ENCODE measurements at places on chromosomes 12 and 14.

DNA sequence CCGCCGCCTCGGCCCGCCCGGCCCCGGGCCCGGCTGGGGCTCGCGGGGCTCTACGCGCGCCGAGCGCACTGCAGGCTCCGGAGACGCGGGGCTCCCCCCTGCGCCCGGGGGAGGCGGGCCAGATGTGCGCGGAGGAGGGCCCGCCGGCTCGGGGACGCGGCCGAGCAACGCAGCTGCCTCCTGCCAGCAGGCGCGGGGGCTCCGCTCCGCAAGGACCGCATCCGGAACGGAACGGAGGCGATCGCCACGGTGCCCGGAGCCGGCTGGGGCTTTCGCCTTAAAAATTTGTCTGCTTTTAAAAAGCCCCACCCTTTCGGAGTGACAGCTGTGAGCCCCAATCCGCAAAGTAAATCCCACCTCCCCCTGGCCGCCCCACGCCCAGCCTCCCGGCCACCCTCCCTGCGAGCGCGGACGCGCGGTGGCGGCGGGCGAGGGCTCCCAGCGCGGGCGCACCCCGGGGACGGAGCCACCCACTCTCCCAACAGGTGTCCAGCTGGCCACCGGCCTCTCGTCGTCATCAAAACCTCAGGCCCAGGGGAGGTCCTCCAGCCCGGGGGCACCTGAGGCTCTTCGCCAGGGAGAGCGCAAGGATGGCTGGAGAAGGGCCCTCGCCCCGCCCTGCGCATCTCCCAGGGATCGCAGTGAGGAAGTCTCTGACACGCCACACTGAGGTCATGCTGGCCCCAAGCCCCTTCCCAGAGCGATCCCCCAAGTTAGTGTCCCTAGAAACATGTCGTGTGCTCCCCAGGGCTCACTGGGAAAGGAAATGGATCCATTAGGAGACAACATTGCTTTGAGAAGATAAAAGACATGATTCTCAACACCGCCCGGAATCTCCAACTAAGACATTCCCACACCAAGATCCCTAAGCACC, at the start of gene TMEM132D:
Gene TMEM132D, minus strand, starts transcription at position 70 of the 874 bp plus-strand sequence.
- DNase-seq, result no peak

- no peak for DNase-seq
Observed at GRCh38 chr14:75738192-75738591, 77.1 kb downstream of the TTLL5 start.

DNA sequence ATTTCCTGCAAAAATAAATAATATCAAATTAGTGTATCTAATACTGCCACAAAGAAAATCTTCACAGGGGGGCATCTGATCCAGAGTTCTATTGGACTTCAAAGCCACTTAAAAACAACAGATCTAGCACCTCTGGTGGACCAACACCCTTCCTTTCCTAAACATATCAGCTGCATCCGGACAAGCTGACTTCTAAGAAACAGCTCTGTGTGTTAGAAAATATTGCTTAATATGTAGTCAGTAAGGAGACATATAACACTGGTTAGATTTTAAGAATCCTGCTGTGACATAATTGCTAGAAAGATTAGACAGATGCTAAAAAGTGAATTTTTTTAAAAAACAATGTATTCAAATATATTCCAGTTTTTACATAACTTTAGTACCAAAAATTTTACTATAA, 61.1 kb upstream of the PTPRB start:
- no peak for DNase-seq

GRCh38 chr14:50615552-50615951, 52.6 kb downstream of the SAV1 start:
- peak; percentile 34 for DNase-seq

- no peak for DNase-seq
Observed at GRCh38 chr12:57614178-57614947, 3.1 kb downstream of the ARHGEF25 start.

DNA sequence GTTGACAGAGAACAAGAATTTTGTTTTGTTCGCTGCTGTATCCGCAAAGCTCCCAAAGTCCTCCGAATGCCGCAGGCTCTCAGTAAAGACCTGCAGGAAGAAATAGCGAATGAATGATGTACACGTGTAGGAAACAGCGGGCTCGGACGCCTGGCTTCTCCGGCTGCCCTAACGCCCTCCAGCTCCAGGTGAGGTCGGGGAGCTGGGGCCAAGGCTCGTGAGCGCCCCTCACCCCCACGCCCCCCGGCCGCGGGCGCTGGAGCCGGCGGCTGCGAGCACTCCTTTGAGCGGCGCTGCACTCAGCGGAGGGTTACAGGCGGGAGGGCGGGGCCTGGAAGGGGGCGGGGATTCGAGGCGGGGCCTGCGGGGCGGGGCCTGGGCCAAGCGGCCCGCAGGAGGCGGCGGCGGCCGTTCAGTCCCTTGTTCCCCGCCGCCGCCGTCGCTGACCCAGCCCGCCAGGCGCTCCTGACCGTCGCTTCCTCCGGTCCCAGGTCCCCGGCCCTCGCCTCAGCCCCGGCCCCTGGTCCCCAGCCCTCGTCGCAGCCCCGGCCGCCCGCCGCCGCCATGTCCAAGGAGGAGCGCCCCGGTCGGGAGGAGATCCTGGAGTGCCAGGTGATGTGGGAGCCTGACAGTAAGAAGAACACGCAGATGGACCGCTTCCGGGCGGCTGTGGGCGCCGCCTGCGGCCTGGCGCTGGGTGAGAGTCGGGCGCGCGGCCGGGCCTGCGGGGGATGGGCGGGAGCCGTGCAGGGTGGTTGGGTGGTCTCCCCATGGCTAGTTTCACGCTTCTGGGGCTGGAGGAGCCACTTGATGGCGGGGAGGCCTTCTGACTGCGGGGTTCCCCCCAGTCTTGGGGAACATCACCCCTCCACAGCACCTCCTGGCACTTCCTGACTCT, at the start of gene AACS:
Gene AACS, plus strand, starts transcription at position 415 of the 898 bp plus-strand sequence. Its CDS starts 150 bp downstream, at position 565.
- peak; percentile 74 for DNase-seq

DNA sequence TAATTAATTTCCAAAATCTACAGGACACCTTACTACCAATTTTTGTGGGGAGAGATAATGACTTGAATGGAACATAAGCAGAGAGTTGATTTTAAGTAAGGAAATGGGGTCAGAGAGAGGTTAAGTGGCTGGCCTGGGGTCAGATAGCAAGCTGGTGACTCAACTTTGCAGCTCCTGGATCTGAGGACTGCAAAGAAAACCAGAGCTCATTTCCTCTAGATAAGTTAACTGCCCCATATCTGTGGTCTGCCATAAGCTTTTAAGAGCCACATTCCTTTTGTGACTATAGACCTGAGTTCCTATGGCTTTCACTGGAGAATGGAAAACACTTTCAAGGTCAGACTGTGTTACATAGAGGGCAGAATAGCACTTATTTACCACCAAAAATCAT, 201.2 kb upstream of the PRICKLE1 start:
- no peak for DNase-seq

- DNase-seq, result no peak
Observed at GRCh38 chr14:66359500-66359899, 126.7 kb upstream of the CCDC196 start.

GRCh38 chr14:38175658-38176057, 32.0 kb upstream of the SSTR1 start:
- no peak for DNase-seq

DNA sequence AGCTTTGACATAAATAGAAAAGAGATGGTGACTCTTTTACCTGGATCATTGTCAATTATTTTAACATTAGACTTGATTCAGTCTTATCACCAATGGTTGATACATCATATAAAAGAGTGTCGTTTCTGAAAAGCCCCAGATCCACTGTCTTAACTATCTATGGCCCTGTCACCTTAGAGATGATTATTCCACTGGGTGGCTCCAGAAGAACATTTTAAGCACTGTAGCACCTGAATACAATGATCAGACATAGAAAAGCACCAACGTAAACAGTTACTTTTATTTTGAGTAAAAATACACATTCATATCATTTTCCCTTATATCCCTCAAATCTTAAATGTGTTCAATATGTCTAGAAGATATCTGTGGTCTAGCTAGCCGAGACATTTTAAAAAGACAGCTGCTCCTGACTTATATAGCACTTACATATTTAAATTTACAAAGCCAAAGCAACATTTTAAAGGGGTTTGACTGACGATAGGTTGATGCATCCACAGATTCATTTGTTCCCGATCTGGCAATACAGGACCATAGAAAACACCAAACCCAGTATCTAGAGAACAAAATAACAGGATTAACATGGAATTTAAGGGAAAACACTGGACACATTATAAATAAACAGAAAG, 32.9 kb downstream of the TSPAN8 start:
- no peak for DNase-seq

- DNase-seq, result no peak
Observed at GRCh38 chr12:24838531-24838950, 110.4 kb downstream of the BCAT1 start.

DNA sequence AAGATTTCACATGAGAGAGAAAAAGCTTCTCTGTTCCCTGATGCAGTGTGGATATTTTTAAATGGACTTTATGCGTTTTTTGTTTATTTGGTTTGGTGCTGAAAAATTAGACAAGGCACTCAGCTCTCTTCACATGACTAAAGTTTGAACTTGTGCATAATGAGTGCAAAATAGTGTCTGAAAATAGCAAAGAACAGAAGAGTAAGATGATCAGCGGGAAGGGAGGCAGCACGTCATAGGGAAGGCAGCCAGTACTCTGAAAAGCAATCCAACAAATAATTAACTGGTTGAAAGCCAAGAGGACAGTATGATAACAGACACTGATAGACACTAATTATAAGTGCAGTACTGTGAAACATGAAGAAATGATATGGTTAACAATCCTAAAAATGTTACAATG, 46.6 kb upstream of the CDKN3 start:
- no peak for DNase-seq

DNA sequence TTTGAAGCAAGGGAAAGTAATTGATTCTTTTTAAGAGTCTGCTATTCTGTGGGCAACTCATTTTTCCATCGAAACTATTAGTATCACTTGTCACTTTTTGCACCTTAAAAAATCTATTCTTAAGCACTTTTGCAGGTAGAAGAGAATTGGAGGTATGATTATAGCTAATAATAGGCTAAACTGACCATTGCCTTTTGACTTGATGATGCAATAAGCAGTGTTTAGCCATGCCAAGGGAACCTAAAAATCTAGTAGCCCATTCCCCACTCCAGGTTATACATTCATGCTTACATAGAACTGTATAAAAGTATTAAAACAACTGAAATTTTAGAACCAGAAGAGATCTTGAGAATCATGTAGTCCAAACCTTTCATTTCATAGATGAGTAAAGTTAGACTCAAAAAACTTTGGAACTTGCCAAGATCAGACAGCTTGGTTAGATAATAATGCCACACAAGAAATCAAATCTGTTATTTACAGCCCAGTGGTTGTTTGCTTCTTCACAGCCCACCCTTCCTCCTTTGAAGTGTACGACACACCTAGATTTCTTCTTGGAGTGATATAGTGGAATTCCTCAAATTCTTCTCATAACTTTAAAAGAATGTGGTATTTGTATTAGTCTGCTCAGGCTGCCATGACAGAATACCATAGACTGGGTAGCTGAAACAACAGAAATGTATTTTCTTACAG, 21.7 kb upstream of the GARIN2 start:
- no peak for DNase-seq

GRCh38 chr14:96162265-96162664, 42.4 kb upstream of the BDKRB2 start:
- DNase-seq, result no peak

- no peak for DNase-seq
Observed at GRCh38 chr14:36522347-36522971, 2.4 kb upstream of the NKX2-1 start.

DNA sequence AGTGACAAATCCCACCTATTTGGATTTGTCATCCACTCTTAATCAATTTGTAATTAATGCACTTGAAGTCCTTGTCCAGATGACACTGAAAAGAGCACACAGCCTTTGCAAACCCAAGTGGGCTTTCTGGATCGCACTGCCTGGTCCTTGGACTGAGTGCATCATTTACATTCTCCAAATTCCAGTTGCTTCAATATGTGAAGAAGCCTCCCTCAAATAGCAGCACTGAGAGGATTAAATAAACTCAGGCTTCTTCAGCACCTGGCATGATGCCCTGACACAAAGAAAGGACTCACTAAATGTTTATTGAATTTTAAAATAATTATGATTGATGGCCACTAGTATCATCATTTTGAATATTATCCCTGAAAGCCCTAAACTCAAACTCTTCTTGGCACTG, 496.5 kb downstream of the VRK1 start:
- DNase-seq, result no peak

DNA sequence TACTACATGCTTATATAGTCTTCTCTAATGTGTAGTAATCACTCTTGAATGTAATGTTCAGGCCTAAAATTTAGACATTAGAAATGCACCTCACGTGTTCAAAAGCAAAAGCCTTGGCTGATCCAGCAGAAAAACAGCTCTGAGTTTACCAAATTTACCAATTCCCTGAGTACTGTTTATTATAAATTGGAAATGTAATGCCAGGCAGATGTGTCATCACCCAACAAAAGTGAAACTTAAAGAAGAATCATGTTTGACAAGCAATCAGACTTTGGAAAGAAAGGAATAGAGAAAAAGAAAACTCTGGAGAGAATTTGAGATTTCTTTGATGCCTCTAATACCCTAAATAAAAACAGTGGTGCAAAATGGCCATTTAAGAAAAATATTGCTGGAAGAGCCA, 26.5 kb upstream of the STRAP start:
- DNase-seq, result no peak

GRCh38 chr12:122245553-122245952, 19.7 kb upstream of the DIABLO start:
- DNase-seq, result no peak

GRCh38 chr14:59154373-59154772, 34.1 kb upstream of the DAAM1 start:
- DNase-seq, result no peak

DNA sequence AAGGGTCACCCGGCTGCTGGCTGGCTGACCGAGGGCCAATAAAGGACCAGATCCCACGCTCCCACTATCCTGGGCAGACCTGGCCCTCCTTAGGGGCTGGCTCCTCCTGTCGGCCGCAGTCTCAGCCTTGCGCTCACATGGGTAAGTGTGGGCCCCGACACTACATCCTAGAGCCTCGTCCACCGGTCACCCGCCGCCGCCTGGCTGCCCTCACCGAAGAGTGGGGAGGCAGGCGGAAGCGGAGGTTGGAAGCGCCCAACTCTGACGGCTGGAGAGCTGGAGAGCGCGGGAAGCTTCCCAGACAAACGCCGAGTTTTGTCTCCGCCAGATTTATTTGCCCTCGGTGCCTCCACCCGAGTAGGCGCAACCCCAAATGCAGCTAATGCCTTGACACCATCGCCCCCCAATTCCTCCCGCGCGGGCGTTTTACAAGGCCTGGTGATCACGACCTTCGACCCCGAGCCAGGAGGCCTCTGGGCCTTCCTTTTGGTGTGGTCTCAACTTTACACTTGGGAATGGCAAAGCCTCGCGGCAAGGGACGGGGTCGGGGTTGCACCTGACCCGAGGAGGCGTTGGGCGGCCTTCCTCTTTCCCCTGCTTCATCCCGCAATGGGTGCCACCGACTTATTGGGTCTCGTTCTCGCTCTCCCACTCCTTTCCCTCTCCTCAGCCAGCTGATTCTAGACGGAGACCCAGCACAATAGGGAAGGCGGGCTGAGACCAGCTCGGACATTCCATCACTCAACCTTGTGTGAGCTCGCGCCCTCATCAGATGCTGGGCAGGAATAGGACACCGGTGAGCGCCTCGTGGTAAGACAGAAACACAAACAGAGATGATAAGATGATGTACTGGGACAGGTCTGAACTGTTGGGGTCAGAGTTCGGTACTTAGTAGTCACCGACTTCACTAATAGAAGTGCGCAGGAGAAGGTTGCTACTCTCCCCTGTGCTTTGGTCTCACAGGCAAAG, 78.3 kb upstream of the ANO4 start:
- DNase-seq, result no peak

- DNase-seq, result no peak
Observed at GRCh38 chr12:129049917-129050316, 196.6 kb downstream of the GLT1D1 start.
